A549 treated with DMSO at 1 μM for 4 hours (cell line): ENCODE measurements at places on chromosomes 3 and 15. TPM values are rescaled to one million over a fixed set of nuclear protein-coding genes. Genes with fewer than 3 reads are reported as not detected.

The CSPG5 gene
- total RNA-seq, result 0.77 to 1.3 TPM (median 1.0 TPM) in 5 replicates

The RHCG gene
- total RNA-seq, result 33.6 to 42.7 TPM (median 35.6 TPM) in 5 replicates

The CASR gene
- not detected in 5 replicates for total RNA-seq

The POU1F1 gene
- not detected in 5 replicates for total RNA-seq

The HRG gene
- not detected in 5 replicates for total RNA-seq

The SCN11A gene
- total RNA-seq, result 0.01 TPM in 1 of 5 replicates, not detected in the others

The CCR3 gene
- not detected in 5 replicates for total RNA-seq

The GMNC gene
- not detected in 5 replicates for total RNA-seq

The DTX3L gene
- total RNA-seq, result 8.3 to 10.7 TPM (median 8.6 TPM) in 5 replicates

The ASB14 gene
- not detected in 5 replicates for total RNA-seq

The LMOD3 gene
- not detected in 5 replicates for total RNA-seq

The SPRED1 gene
- 8.2 to 12.2 TPM (median 9.9 TPM) in 5 replicates for total RNA-seq

The VPS13C gene
- total RNA-seq, result 8.1 to 14.1 TPM (median 12.0 TPM) in 5 replicates

The SENP8 gene
- 0.92 to 1.9 TPM (median 1.8 TPM) in 5 replicates for total RNA-seq

The TRMT10C gene
- total RNA-seq, result 33.0 to 40.4 TPM (median 35.2 TPM) in 5 replicates

The MNS1 gene
- 2.7 to 4.1 TPM (median 3.4 TPM) in 5 replicates for total RNA-seq

The CEP70 gene
- total RNA-seq, result 5.7 to 7.4 TPM (median 6.4 TPM) in 5 replicates

The WDR93 gene
- total RNA-seq, result 0.13 to 0.21 TPM (median 0.19 TPM) in 5 replicates

The ISLR2 gene
- 0.07 to 0.30 TPM (median 0.12 TPM) in 5 replicates for total RNA-seq

The SLC9A9 gene
- 0.17 to 0.48 TPM (median 0.21 TPM) in 4 of 5 replicates, not detected in the other for total RNA-seq

The ZBED2 gene
- 0.18 to 0.45 TPM (median 0.39 TPM) in 5 replicates for total RNA-seq

The ROPN1 gene
- not detected in 5 replicates for total RNA-seq
